ENCODE measurements at places on chromosomes 7 and 10. TPM values are rescaled to one million over a fixed set of nuclear protein-coding genes. Genes with fewer than 3 reads are reported as not detected.
A peak's percentile ranks its signal among the peaks of the same experiment; 100 is the strongest.

GRCh38 chr7:23129036-23129435 is 23.5 kb downstream of the KLHL7 start:
- H3K36me3 ChIP-seq = peaks cover 6% of the 10 kb centered on the region
- DNase-seq = no peak
- H3K4me3 ChIP-seq = no peak overlapping the region
- H3K4me1 ChIP-seq = peaks cover 2% of the 10 kb centered on the region
- H3K27ac ChIP-seq = no peak overlapping the region

- no peak overlapping the region for H3K27ac ChIP-seq
- DNase-seq = no peak
- H3K36me3 ChIP-seq = peaks cover 6% of the 10 kb centered on the region
- no peak overlapping the region for H3K4me3 ChIP-seq
- H3K27me3 ChIP-seq = no peaks in the 10 kb centered on the region
- H3K4me1 ChIP-seq = peaks cover 29% of the 10 kb centered on the region
Measured at GRCh38 chr10:96646301-96646700, 59.5 kb upstream of the TM9SF3 start.

GRCh38 chr10:86327954-86328725 is 38.5 kb downstream of the GRID1 start:
- H3K36me3 ChIP-seq = no peaks in the 10 kb centered on the region
- H3K4me1 ChIP-seq = no peaks in the 10 kb centered on the region
- DNase-seq = no peak
- no peak overlapping the region for H3K4me3 ChIP-seq
- H3K27me3 ChIP-seq = peaks cover 16% of the 10 kb centered on the region
- H3K27ac ChIP-seq = no peak overlapping the region

DNA sequence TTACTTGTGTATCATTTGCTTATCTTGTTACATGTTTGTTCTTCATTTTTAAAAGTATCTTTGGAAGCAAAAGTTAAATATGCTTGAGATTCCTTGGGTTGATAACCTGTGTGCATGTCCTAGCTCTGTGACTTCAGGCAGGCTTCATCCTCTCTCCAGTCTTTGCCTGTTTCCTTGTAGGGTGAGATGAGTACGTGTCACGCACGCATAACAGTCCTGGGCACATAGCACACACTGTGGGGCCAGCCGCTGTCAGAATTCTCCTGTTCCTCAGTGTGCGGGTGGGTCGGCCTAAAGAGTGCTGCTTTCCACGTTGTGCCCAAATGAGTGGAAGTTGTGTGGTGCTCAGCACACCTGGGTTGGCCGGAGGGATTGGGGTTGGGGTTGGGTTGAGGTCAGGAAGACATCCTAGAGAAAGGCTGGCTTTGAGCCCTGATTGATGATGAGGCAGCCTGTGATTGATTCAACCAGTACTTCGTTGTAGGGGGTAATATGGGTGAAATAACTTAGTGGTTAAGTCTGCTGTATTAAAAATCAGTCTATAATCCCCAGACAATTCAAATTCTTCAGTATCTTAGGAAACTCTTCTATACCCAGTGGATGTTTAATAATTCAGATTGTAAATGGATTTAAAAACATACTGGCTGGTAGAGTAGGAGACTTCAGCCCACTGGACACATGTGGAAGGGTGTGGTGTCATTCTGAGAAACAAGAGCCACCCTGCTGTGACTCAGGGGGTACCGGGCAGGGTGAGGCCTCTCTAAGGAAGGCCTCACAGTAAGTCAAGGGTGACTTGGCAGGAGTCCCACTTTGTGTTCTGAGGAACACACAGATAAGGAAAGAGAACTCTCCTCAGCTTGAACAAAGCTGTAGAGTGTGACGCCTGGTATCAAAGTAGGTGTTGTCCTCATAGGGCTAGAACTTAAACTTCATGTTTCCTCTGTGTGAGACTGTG is 54.8 kb downstream of the DAGLB start:
- H3K36me3 ChIP-seq = peaks cover 29% of the 10 kb centered on the region
- DNase-seq = no peak
- no peaks in the 10 kb centered on the region for H3K27me3 ChIP-seq
- H3K27ac ChIP-seq = peak overlapping the region; percentile 14
- peaks cover 20% of the 10 kb centered on the region for H3K4me1 ChIP-seq

- no peaks in the 10 kb centered on the region for H3K36me3 ChIP-seq
- peak overlapping the region; percentile 1 for H3K27ac ChIP-seq
- peaks cover 4% of the 10 kb centered on the region for H3K27me3 ChIP-seq
- peaks cover 16% of the 10 kb centered on the region for H3K4me1 ChIP-seq
Measured at GRCh38 chr10:30411263-30411662, 22.7 kb upstream of the MAP3K8 start.

The SLC26A3 gene
- total RNA-seq = not detected
